NCI-H1105 (cell line): ENCODE measurements at places on chromosomes 1 and 21.

DNA sequence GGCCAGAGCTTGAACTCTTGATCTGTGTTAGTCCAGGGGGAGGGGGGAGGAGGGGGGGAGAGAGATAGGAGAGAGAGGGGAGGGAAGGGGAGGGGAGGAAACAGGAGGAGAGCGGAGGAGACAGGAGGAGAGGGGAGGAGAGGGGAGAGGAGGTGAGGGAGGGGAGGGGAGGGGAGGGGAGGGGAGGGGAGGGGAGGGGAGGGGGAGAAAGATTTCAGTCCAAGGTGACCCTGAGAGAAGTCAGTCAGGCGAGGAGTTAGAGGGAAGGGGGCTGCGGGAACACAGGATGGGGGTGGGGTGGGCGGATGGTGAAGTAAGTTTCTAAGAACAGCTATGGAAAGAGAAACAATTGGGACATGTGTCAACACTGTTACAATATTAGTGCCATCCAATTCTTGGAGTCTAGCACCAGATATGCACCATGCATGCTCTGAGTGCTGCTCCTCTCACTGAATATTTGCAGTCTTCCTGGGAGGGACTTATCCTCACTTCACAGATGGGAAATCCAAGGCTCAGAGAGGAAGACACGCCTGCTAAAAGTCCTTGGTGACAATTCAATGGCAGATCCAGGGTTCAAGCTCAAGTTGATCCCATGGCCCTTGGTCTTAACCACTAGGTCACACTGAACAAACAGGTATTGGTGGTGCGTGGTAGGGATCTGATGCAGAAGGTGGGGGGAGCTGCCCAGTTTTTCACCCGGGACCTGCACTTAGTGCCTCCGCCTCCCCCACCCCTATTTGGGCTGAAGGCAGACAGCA lies 42.5 kb upstream of the ECE1 start:
- no peak for DNase-seq

- no peak for DNase-seq
Observed at GRCh38 chr1:223067914-223068313, 75.1 kb downstream of the TLR5 start.

DNA sequence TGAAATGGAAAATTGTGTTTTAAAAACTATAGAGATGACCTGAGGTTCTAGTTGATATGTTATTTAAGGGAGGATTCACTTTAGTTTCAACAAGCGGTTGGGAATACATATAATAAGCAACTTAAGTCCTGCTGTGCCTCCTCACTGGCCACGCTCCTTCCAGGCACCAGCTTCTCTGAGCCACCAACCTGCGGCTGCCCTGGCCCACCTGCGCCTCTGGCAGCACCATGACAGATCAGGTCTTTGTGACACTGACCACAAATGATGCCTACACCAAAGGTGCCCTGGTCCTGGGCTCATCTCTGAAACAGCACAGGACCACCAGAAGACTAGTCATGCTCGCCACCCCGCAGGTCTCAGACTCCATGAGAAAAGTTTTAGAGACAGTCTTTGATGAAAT lies 7.0 kb upstream of the USP24 start:
- DNase-seq: no peak

GRCh38 chr1:112878321-112878720 lies 77.7 kb downstream of the SLC16A1 start:
- no peak for DNase-seq

DNA sequence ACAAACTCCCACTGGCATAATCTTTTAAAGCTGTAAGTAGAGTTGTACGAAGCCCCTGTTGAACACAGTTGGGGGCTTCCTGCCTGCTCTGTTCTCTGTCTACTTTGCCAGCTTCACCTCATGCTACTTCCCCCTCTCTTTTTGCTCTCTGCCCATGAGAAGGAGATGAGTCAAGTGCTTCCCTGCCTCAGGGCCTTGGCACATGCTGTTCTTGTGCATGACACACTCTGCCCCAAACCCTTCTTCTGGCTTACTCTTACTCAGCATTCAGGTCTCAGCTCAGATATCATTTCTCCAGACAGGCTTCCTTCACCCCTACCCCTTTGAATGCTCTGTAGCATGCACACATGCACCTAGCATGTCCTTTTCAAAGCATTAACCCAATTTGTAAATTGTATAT lies 208.8 kb downstream of the FOXD2 start:
- DNase-seq: no peak

DNA sequence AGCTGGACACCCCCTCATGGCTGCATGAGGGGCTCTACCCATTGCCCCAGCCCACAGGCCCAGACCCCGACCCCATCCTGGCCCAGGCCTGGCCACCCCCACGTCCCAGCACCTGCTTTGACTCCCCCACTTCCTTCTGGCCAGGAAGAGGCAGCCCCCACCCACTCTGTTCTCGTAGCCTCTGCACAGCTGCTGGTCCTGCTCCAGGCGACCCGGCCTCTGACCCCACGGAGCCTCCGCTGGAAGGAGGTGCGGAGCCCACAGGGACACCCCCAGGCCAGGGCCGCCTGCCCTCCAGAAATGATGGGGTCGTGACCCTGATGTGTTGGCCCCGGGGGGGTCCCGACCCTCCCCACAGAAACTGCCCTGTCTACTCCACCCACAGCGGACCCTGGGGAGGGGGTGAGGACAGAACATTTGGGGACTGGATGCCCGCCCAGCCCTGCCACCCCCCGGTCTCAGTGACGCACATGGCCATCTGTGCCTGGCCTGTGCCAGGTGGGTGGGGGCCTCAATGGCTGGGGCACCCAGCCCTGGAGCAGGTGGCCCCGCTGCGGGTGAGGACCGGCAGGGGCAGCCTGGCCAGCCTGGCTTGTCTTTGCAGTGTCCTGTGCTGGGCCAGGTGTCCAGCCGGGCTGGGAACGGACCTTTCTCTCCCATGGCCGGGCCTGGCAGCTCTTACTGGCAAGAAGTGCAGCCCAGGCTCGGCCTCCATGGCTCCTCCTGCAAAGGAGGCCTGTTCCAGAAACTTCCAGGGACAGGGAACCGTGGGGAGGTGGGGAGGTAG lies 78.6 kb downstream of the MORN1 start:
- no peak for DNase-seq

DNA sequence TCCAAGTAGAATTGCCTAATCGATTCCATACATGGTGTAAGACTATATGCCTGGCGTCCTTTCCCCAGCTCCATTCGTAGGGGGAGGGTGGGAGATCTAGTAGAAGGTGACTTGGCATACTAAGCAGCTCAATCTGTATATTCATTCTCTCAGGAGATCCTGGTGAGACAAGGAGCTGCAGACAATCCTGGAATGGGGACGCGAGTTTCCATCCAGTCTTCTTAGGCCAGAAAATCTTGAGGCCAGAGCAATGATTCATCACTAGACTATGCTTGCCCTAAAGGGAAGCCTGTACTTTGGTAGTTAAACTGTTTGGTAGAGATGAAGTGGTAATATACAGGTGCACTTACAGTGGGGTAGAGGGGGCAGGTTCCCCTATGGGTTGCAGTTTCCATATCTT lies 468.7 kb downstream of the ADGRL2 start:
- DNase-seq: no peak

DNA sequence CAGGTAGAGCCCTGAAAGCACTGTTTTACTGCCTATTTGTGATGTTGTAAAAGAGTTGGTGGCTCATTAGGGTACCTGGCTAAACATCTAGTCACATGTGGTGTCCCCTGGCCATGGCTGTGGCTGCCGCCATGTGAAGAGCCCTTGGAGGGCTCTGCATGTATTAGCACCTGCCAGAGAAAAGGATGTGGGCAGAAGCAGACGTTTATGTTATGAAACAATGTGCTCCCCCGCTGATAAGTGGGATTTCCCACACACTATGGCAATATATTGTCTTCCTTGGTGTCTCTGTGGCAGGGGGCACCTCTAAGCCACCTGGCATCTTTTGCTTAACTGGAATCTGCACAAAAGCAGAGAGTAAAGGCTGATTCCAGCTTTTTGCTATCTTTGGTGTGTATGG lies 9.6 kb downstream of the TENT5C start:
- no peak for DNase-seq

DNA sequence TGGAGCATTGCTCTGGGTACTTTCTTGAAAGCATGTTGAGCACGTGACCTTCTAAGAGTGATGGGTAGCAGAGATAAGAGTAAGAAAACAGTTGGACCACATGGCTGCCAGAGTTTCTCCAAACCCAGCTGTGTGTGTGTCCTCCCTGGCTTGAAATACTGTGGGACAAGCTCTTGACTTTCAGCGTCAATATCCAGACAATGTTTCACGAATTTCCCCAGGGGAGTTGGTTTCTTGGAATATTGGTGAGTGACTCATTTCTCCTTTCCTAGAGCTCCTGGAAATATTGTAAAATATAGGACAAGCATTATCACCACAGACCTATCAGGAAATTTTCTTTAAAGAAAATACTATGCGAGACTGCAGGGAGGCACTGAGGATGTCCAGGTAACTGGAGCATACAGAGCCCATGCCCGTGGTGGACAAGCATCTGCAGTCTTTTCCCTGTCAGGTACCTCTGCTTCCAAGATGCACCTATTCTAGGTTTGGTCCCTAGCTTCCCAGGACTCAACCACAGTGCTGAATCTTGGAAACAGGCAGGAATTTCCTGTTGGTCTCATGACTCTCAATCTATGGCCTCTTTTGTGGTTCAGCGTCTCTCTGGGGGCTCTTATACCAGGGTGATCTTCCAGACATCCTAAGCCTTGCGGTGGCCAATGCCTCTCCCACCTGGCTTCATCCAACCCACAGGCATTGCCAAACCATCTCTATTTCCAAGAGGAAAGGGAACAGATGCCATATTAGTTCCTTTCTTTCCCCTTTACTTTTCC lies 67.4 kb downstream of the KCNJ6 start:
- no peak for DNase-seq

- peak; percentile 85 for DNase-seq
Observed at GRCh38 chr1:151058692-151059091, 730 bp downstream of the CDC42SE1 start.

DNA sequence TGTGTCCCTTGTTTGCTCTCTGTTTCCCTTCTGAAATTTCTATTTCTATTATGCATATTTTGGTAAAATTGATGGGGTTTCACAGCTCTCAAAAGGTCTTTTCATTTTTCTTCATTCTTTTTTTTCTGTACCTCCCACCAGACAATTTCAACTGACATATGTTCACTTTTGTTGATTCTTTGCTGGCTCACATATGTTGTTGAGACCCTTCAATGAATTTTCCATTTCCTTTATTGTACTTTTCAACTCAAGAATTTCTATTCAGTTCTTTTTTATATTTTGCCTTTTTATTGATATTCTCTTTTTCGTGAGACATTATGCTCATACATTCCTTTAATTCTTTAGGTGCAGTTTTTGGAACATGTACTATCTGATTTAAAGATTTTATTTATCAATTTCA lies 102.6 kb upstream of the GRIK1 start:
- DNase-seq: no peak

- DNase-seq: no peak
Observed at GRCh38 chr1:65630855-65631254, 161.8 kb upstream of the PDE4B start.

- no peak for DNase-seq
Observed at GRCh38 chr21:35324372-35325220, 275.5 kb upstream of the RUNX1 start.

- DNase-seq: peak; percentile 34
Observed at GRCh38 chr1:150148837-150149270, 862 bp upstream of the PLEKHO1 start.

DNA sequence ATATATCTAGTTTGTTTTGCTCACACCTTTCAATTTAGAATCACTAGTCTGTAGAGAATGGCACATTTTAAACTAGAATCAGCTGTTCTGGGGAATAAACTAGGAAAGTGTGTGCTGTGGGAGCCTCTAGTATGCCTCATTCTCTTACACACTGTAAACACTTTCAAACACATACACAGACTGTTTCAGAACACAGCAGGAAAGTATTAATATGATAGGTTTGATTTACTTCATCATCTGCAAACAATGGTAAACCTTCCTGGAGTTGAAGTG lies 67.1 kb upstream of the ABCG1 start:
- no peak for DNase-seq

- DNase-seq: no peak
Observed at GRCh38 chr1:189356206-189356605, 1121.5 kb downstream of the BRINP3 start.

GRCh38 chr1:19809044-19809750 lies 5.9 kb downstream of the RNF186 start:
- no peak for DNase-seq

- DNase-seq: no peak
Observed at GRCh38 chr1:14677292-14677971, 78.9 kb downstream of the KAZN start.

GRCh38 chr1:157161901-157162300 lies 23.7 kb upstream of the ETV3 start:
- DNase-seq: no peak

DNA sequence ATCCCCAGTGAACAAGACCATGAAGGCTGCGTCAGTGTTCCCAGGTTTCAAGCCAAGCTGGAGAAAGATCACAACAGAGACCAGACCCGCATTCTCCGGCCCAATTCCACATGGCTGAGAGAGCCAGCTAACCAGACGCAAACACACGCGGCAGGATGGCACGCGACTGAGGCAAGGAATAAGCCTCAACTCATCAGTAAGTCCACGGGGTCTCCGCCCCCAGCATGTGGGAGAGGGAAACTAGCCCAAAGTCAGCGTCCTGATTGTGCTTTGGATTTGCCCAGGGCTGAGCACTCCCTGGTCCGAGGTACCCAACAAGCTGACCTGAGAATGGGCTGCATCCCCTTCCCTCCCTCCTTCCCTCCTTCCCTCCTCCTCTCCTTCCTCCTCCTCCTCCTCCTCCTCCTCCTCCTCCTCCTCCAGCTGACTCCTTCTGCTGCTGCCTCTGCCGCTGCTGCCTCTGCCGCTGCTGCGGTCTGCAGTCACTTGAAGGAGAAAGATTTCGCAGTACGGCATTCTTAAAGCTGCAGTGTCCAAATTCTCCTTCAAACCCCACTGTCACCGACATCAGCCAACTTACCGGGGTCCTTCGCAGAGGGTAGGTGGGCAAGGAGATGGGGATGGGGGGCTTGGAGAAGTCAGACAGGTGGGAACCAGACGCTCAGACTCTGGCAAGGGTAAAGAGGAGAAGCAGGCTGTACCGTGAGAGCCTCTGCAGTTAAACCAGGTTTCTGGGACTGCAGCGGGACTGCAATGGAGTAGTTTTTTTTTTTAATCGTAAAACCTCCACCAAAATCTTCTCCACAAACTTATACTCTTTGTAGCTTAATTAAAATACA lies 33.0 kb upstream of the H6PD start:
- DNase-seq: no peak

GRCh38 chr1:3101124-3101939 lies 32.3 kb downstream of the PRDM16 start:
- DNase-seq: no peak

DNA sequence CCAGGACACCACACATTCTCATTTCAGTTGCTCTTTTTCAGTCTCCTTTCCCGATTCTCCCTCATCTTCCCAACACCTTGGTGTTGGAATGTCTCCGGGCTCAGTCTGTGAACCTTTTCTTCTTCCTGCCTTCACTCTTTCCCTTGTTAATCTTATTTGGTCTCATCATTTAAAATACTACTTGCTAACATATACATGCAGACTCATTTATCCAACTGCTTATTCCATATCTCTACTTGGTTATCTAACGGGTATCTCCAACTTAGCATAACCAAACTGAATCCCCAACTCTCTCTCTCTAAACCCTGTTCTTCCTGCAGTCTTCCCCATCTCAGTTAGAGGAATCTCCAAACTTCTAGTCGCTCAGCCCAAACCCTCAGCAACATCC lies 26.2 kb downstream of the RAB3B start:
- DNase-seq: no peak
